Activated naive CD8-positive, alpha-beta T cell treated with anti-CD3 and anti-CD28 coated beads for 36 hours (primary cell): ENCODE measurements at places on chromosomes 1 and 21.

- no peak for DNase-seq
These were observed 44.1 kb downstream of the S100B start for GRCh38 chr21:46560568-46561444.

DNA sequence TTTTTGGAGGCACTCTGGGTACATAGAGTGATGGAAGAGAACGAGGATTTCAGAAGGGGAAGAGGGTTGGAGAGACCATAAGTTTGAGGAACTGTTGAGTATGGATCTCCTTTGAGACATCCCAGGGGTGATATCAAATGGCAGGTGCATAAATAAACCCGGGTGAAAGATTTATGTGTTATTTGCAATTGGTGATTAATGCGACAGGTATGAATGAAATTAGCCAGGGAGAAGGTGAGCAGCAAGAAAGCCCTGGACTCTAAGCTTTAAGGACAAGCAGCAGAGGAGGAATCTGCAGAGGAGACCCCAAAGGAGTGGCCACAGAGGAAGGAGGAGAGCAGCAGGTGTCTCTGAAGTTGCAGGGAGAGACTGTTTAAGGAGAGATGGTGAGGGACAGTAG is 8.8 kb upstream of the REN start:
- DNase-seq = no peak

- DNase-seq = no peak
These were observed 19.2 kb upstream of the SLAMF1 start for GRCh38 chr1:160666079-160666442.

DNA sequence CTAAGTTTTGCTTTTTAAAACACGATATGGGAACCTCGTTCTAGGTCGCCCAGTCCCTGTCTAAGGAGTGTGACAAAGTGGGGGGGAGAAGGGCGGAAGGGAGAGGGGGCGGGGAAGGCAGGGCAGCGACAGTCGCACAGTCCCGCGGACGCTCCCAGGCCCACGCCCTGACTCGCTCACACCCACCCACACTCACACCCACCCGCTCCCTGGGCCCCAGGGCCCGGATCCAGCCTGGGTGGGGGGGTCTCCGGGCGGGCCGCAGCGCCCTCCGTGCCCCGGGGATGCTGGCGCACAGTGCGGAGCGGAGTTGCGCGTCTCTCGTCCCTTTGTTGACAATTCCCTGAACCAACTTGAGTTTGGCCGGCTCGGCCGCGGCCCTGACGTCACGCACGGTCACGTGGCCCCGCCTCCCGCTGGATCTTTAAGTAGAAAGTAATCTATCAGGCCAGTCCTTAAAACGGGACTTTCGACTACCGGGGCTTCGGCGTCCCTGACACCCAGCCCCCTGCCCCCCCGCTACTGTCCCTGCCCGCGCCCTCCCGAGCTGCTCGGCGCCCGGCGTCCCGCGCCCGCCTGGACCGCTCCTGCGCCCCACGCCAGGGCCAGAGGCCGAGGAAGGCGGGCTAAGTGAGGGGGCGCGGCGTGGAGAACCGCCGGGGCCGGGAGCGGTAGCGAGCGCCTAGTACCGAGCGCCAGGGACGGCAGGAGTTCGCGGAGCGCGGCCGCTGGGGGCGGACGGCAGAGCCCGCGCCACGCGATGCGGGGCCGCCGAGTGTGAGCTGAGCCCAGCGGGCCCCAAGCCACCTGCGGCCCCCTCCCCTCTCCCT is at the start of gene FOXD3:
Gene FOXD3, plus strand, starts transcription at position 454 of the 830 bp plus-strand sequence. CDS start 492 bp downstream, outside the sequence.
- DNase-seq = no peak

DNA sequence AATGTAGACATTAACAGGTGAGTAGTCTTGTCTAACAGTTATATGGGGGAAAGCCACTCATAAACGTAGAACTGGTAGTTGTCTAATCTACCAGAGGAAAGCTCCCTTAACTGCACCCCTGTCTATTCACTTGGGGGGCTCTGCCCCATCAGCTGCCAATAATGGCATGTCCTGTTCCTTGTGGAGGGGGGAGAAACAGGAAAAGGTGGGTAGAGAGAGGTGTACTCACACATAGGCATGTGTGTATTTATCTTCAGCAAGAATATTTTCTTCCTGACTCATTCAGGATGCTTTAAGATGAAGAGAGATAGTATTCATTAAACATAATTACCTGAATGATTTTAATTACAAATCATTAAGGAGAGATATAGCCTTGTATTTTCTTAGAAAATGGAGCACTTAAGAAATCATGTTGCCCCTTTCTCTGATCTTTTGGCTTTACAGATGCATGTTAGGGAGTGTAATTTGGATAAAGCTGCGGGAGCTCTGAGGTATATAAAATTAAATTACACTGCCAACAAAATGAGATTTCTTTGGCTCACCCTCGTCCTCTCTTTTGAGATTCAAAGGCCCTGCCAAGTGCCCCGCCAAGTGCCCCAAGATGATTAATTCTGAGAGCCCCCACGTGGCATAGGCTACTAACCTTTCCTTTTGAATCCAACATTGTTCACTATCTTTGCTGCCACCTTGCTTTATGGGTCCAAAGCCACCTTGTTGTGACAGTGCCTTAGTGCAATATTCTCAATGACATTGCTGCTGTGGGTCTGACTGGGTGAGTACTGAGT is 286.3 kb upstream of the LYPLAL1 start:
- DNase-seq = no peak

DNA sequence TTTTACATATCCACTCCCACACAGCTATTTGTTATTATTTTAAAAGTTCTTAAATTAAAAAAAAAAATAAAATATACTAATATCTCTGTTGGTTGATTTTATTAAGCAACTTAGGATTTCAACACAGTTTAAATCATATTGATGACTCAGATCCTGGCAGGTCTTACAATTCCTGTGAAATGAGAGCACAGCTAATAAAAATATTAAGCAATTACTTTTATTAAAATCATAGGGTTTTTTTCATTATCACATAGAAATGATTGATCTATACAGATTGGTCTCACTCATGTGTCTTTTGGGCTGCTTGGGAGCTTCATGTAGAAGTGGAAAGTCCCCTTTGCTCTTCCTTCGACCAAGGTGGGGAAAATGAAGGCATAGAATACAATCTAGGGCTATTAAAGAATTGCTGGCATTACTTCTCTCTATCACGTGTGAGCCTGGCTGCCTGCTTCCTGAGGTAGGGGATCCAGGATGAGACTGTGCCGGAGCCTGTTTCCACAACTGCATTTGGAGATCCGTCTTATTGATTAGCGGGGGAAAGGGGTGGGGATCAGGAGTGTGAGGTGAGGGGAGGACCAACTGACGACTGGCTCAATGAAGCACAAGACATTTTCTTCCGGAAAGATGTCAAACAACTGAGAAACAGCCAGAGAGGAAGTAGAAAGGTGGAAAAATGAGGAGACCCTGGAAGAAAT is 858.0 kb downstream of the USP25 start:
- DNase-seq = no peak

DNA sequence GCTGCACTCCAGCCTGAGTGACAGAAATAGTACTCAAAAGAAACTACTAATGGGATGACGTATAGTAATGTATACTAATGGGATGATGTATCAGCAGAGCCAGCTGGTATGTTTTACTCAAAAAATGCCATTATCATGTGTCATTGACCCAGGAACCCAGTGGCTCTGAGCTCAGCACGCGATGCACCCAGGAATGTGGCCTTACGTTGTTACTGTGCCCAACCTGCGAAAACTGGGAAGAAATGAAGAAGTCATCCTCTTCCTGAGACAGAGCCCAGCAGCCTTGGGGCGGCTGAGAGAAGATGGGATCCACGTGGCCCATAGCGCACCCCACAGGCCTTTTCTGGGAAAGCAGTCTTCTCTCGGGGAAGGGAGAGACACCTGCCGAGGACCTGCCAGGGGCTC is 8.8 kb downstream of the UBE2J2 start:
- DNase-seq = no peak

DNA sequence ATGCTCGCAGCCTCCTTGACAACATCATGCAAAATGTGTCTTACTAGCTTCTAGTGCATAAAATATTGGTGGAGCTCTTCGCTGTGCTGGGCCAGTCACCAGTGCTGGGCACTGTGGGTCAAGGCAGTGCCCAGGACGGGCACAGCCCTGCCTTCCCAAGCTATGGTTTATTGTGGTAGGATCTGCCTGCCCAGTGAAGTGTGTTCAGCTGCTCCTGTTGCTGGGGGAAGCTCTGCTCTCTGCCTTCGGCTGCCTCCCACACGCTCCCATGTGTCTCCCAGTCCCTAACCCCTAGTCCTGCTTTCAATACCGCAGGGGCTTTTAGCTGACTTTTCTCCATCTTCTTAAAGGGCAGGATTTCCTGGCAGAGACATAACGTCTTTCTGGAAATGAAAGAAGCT is 15.7 kb downstream of the EPHX1 start:
- no peak for DNase-seq

- DNase-seq = no peak
These were observed 8.9 kb downstream of the MKNK1 start for GRCh38 chr1:46595127-46595526.

- no peak for DNase-seq
These were observed 17.1 kb downstream of the COL6A2 start for GRCh38 chr21:46114963-46115362.

GRCh38 chr1:221174330-221174993 is 295.2 kb downstream of the HLX start:
- no peak for DNase-seq

DNA sequence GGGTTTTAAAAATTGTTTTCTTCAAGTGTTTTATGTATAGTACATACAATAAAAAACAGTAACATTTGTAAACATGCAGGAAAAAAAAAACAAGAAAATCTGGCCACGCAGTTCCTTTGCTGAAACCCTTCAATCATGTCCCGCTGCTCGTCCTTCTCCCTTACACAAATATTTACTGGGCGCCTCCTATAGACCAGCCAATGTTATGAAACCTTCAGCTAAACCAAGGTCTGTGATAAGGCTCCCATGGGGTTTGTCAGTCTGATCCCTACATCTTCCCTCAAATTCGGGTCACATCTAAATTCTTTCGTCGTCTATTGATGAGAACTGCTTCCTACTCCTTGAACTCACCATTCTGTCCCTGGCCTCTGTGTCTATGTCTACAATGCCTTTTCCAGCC is 583.9 kb downstream of the SMYD3 start:
- no peak for DNase-seq

GRCh38 chr1:158148468-158148867 is 32.2 kb upstream of the CD1D start:
- no peak for DNase-seq

GRCh38 chr1:184635347-184635979 is 119.2 kb downstream of the EDEM3 start:
- DNase-seq = no peak

DNA sequence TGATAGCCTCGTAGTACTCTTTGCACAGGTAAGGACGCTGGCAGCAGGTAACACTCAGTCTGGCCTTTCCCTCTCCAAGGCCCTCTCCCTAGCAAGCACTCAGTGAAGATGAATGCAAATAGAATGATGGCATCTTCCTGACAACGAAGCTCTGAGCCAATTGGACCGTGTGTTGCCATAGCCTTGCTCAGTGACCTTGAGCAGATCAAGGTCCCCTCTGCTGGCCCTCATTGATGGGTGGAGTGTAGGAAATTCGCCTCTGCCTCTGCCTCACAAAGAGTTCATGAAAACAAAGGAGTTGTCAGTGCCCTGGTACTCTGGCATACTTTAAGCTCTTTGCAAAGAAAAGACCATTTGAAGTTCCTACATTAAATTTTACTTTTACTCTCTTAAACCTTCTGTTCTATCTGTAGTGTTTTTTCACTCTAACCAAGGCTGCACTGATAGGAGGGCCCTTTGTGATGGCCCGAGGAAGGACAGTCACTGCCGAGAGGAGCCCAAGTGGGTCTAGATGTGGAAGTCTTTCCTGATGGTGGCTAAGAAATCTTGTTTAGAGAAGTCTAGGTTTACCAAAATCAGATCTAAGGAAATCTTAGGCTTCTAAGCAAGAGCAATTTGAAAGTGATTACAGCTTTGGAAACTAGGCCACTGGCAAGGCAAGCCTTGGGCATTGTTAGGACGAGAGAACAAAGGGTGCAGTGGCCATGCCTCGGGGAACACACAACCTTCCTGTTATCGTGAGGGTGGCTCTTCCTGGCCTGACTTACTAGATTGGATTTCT is 38.2 kb downstream of the SMYD2 start:
- no peak for DNase-seq

- DNase-seq = no peak
These were observed 40.0 kb upstream of the IKBKE start for GRCh38 chr1:206430031-206430983.

DNA sequence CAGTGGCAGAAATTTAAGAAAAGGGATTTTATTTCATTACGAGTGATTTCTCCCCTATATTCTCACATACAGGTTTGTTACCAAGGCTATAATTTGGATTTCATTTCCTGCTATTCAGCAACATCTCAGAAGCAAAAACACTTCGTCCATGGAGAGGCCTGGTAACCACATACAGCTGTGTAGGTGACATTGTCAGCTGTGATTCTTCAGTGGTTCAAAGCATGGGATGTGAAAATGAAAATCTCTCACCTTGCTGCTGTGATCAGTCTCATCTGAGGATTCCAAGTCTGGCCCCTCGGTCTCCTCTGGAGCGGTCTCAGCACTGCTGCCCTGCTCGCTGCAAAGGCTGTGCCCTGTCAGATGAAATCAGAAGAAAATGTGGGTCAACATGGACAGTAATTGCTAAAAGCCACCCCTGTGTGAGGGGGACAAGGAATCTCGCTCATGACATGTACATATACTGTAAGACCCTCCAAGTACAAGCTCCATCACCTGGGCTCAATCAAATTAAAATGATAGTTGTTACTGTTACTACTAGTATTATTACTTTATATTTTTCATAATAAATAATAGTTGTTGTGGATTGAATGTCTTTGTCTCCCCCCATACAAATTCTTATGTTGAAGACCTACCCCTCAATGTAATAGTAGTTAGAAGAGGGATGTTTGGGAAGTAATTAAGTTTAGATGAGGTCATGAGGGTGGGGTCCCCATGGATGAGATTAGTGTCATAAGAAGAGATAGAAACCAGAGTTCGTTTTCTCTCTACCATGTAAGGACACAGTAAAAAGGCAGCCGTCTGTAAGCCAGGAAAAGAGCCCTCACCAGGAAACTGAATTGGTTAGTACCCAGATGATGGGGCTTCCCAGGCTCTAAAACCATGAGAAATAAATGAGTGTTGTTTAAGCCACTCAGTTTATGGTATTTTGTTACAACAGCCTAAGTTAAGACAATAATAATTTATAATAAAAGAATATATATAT is 126.7 kb upstream of the KRTAP19-8 start:
- DNase-seq = no peak

DNA sequence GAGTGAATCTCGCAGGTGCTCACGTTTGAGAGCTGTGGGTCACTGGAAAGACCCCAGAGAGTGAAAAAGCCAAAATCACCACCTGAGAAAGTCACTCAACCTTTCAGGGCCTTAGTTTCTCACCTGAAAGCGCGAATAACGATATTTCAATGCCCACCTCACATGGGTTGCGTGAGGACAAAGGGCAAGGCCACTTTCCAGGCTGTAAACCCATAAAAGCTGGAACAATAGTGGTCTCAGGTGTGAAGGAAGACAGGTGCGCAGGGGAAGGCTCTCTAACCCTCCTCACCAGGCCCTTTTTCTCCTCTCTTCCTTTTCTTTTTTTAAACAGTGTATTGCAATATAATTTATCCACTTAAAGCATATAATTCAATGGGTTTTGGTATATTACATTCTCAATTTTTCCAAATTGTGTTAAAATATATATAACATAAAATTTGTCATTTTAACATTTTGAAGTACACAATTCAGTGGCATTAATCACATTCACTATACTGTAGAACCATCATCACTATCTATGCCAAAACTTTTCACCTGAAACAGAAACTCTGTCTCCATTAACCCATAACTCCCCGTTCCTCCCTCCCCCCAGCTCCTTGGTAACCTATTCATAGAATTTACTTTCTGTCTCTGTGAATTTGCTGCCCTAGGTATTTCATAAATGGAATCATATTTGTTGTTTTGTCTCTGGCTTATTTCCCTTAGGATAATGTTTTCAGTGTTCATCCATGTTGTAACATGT is 118.4 kb upstream of the TNR start:
- no peak for DNase-seq
